ENCODE measurements at places on chromosomes 16 and 17.

GRCh38 chr16:47503936-47504335, 42.8 kb downstream of the PHKB start:
- DNase-seq: no peak

GRCh38 chr17:70086516-70086915, 11.5 kb downstream of the KCNJ16 start:
- DNase-seq: no peak

GRCh38 chr16:2019518-2019920, at the start of gene NPW:
Gene NPW, plus strand, starts transcription at chr16:2019785.
- no peak for DNase-seq

DNA sequence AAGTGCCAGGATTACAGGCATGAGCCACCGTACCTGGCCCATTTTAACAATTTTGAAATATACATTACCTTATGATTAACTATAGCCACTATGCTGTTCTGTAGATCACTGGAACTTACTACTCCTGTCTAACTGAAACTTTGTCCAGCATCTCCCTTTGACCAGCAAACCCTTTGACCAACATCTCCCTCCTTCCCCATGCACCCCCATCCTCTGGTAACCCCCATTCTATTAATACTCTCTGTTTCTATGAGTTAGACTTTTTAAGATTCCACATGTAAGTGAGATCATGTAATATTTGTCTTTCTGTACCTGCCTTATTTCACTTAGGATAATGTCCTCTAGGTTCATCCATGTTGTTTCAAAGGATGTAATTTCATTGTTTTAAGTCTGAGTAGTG, 178.0 kb downstream of the MSI2 start:
- no peak for DNase-seq

GRCh38 chr17:22512997-22513538, 820.7 kb downstream of the KCNJ18 start:
- DNase-seq: no peak

- no peak for DNase-seq
Observed at GRCh38 chr17:76535788-76536510, 1.6 kb downstream of the CYGB start.
